Stimulated activated naive CD8-positive, alpha-beta T cell treated with anti-CD3 and anti-CD28 coated beads, Interleukin-15, Interleukin-2, amounts not matched to agents 100 U/mL and 50 U/mL, for 24 hours (primary cell): ENCODE measurements at places on chromosomes 2 and 18.

- DNase-seq = no peak
Observed at GRCh38 chr2:236940916-236941520, 144.7 kb upstream of the COPS8 start.

DNA sequence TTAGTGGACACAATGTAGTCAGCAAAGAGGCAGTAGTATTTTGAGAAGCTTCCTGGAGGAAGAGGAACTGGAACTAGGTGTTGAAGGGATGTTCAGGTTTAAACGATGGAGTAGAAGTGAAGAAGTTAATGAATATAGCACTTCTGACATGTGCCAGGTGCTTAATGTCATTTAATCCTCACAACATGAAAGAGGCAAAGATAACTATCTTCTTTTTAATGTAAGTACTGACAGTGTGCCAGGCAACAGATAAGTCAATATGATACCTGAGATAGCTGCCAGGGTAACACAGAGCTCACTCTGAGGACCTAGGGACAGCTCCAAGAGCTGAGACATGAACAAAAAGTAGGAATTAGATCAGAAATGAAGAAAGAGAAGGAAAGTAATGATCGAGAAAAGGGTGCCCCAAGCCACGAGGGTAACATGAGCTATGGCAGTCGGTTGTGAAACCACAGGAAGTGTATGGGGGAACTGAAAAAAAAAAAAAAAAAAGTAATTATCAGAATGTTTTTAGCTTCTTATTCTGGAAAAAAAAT lies 140.7 kb downstream of the RNF144A start:
- no peak for DNase-seq

- peak; percentile 31 for DNase-seq
Observed at GRCh38 chr2:104976603-104977120, 61.2 kb upstream of the MRPS9 start.

GRCh38 chr2:197515315-197515738 lies 539 bp upstream of the MOB4 start:
- DNase-seq = no peak

DNA sequence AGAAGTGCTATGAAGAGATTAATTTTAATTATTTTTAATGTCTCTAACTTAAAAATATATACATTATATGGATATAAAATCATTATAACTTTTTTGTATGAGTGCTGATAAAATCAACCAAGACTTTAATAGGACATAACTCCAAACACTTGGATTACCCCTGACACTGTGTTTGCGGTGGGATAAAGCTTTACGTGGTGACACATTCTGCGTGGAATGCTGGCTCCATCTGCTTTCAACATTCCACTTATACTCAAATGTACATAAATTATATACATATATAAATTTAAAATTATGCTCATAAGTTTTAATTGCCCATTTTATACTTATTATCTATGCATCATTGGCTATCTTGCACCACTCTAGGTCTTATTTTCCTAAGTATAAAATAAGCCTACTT lies 30.5 kb downstream of the LINC00305 start:
- DNase-seq = no peak

- no peak for DNase-seq
Observed at GRCh38 chr18:23703057-23703986, 14.1 kb downstream of the LAMA3 start.

GRCh38 chr2:129139380-129139779 lies 820.7 kb upstream of the HS6ST1 start:
- no peak for DNase-seq

DNA sequence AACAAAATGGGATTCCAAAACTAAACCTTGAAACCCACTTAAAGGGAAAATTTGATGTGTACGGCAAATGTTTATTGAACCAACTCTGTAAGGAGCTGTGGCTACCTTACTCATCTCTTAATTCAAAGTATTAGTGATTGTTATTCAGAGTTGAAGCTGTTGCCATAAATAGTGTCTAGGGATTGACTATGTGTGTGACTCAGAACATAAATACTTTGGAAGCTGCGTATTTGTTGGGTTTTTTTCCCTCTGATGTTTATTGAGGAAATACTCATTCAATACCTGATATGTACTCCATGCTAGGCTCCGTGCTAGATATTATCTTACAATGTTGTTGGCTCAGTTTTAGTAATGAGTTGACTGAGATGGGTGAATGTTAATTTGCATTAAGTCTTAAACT lies 90.4 kb downstream of the PTRHD1 start:
- DNase-seq = no peak
